ENCODE measurements at places on chromosomes 7 and 10.

DNA sequence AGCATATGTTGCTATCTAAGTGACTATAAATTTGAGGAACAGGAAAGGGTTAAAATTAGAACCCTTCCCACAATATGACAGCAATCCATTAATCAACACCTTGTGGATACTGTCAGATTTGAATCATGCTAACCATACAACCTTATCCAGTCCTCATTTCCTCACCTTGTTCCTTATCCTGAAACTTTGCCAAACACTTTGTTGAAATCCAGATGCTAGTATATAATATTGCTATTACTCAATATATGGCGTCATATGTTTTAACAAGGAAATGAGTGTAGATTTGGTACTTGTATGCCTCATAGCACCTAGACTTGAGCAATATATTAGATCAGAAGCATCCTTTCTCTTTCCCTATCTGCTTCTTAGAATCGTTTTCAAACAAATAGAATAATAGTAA, 66.3 kb upstream of the SLC25A13 start:
- DNase-seq: no peak

DNA sequence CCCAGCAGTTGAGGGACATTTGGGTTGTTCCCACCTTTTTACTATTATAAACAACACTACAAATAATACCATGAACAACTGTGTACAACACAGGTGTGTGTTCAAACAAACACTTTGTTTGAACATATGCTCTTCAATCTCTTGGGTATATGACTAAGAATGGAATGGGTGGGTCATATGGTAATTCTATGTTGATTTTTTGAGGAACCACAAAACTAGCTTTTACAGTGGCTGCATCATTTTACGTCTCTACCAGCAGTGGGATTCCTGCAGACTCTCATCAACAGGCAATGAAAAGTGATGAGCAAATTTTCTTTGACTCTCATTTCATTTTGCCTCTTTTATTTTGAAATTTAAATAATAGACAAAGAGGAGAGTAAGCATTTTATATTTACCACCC, 116.9 kb upstream of the KLF14 start:
- DNase-seq: no peak

DNA sequence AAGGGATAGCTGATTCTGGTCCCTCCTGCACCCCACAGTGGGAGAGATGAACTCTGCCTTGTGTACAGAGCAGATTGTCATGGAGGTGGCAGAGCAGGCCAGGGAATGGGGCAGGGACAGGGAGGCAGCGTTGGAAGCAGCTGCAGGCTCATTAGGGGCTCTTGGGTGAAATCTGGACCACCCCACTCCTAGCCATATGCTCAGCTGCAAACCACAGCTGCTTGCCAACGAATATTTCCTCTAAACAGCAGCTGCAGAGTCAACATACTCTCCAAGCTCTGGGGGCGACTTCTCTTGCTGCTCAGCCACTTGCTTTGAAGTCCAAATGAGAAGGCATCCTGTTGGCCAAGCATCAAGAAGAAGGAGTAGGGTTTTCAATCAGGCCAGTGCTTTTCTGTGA, 302.3 kb upstream of the AUTS2 start:
- no peak for DNase-seq

- no peak for DNase-seq
Observed at GRCh38 chr7:74288034-74288881, 949 bp upstream of the CLIP2 start.

DNA sequence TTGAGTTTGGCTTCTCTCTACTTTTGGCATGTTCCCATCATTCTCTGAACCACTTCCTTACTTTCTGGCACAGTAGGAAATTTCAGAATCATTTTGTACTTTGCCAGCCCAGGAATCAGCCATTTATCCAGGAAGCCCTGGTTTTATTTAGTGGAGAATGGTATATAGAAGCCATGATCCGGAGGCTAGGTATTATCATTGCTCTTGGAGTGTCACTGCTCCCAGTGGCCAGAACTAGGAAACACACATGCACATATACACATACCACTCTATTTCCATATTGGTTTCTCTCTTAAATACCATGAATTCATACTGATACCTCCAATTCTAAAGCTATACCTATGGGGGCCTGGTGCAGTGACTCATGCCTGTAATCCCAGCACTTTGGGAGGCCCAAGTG, 36.3 kb downstream of the SUFU start:
- no peak for DNase-seq

DNA sequence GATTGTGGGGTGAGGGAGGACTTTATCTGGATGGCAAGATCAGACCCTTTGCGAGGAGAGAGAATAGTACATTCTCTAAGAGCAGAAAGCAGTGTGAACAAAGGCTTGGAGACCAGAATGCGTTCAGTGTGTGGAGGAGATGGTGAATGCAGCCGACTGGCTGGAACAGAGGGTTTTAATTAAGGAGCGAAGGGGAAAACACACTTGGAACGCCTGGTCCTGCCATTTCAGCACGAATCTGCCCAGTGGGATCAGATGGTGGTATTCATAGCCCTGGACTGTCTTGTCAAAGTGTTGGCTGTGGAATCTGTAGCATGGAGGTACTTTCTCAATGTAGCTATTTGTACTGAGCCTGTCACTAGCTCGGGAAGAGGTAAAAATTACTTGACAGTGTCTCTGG, 260.9 kb downstream of the SLC25A13 start:
- DNase-seq: no peak

DNA sequence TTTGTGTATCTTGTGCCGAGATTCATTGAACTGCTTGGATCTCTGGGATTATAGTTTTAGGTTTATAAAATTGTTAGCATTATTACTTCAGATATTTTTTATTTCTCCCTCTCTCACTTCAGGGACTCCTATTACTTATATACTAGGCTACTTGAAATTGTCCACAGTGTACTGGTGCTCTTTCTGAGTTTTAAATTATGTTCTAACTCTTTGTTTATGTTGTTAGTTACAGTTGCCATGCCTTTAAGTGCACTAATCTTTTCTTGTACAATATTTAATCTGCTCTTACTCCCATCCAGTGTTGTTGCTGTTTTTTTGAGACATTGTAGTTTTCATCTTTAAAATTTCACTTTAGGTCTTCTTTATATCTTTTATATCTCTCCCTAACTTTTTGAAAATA, 13.1 kb downstream of the PLEKHS1 start:
- DNase-seq: no peak
